ENCODE measurements at places on chromosomes 3 and 15.

DNA sequence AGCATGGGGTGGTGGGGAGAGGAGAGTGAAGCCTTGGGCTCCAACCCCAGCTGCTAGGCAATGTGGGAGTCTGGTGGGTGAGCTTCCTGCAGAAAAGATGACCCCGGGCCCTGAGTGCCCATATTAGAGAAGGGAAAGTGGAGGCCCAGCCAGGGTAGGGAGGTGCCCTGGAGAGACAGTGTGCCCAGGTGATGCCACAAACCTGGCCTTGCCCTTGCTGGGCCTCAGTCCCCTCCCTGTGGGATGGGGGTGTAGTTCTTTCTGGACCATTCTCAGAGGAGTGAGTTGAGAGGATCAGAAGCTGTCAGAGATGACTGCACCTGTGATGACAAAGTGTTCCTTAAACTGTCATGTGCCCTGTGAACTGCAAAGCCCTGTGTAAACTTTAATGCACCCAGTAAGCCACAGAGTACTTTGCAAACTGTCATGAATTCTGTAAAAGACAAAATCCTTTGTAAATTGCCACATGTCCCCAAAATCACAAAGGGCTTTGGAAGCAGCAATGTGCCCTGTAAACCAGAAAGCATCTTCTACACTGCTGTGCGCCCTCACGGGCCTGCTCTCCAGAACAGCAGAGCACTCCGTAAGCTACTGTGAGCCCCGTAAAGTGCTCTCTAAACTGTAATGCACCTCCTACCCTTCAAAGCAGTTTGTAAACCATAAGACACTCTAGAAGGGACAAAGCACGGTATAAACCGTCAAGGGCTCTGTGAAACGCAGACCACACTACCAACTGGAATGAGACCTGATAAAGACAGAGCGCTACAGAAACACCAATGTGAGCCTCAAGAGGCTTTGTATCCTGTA, 51.3 kb upstream of the FGD5 start:
- DNase-seq: no peak

DNA sequence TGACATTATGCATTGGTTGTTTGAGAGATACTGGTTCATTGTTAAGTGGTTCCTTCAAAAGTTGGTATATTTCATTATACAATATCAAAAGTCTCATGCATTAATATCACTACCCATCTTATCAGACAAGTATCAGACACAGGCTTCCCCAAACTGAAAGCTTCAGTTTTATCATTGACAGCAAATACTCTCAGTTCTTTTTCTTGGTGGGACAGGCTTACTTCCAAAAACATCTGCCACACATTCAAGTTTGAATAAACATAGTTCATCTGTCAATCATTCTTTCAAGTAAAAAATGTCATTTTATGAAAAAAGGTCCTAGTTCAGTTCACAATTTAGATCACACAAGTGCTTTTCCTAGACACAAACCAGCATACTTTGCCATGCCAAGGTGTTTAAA, 280.0 kb upstream of the TRIM42 start:
- DNase-seq: no peak

GRCh38 chr15:83612898-83613635, 40.9 kb upstream of the ADAMTSL3 start:
- DNase-seq: no peak

DNA sequence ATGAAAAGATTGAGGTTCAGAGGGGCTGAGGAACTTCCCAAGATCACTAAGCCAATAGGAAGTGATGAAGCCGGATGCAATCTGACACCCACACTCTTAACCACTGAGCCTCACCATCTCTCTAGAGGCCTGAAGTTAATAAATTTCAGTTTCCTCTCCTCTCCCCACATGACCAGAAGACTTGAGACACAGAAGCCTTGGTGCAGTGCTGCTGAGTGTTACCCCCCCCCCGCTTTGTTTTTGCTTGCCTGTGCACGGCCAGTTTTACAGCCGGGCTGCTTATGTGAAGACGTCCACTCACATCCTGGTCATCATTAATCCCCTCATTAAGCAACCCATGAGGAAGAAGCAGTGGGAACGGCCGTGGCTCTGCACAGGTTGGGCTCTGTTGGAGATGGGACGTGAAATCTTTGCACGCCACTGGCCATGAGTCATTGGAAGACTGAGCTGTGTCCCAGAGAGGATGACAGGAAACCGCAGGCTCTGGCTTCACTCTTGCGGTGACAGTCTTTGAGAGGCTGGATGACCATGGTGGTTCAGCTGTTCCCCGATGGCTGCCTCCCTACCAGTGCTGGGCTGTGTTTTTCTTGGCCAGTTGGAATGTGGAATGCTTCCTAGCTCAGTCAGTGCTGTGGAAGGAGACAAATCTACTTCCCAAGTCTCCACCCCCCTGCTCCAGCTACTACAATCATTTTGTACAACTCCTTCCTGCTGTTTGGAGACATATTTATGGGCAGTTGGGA, 232.6 kb upstream of the LRTM1 start:
- DNase-seq: peak; percentile 100

DNA sequence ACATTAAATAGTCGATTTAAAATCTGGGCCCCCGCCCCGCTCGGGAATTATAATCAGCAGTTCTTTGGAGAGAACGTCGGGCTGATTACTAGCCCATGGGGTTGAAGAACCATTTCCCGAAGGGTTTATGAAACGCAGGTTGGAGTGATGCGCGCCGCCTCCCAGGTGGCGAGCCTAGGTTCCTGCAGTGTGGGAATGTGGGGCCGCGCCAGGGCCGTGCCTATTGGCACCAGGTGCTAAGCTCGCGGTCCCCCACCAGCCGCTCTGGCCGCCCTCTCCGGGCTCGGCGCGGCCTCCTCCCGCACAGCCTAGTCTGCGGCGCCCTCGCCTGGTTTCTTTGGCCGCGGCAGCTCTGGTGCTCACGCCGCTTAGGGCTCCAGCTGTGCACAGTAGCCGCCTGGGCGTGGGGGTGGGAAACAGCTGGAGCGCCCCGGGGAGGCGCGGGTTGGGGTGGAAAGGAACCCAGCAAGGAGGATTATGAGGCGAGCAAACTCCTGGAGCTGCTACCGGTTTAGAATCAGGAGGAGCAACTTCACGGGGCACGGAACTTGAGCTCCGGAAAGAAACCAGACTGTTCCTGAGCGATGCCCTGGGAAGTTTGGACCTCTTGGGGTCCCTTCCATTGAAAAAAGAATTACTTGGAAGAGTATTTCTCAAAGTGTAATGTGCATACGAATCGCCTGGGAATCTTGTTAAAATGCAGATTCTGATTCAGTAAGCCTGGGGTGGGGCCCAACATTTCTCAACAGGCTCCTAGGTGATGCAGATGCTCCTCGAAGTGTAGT, 5.6 kb upstream of the MECOM start:
- DNase-seq: no peak

DNA sequence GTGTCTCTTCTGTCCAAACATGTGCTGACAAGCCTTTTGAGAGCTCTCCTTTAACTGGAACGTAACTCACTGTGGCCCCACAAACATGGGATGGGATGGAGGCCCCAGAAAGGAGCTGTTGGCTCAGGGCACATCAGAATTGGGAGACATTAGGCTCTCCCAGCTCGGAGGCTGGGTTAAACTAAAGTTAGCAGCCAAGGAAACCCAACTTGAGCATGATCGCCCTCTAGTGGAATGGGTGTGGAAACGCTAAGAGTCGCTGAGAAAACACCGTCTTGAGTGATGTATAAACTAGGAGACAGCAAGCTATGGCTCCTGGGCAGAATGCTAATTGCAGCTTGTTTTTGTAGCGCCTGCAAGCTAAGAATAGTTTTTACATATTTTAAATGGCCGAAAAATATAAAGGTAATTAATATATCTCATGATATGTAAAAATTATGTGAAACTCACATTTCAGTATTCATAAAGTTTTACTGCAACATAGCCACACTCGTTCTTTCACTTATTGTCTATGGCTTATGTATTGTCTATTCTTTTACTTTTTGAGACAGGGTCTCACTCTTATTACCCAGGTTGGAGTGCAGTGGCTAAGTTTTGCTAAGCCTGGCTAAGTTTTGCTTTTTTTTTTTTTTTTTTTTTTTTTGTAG, 138.8 kb upstream of the HACD2 start:
- peak; percentile 71 for DNase-seq

DNA sequence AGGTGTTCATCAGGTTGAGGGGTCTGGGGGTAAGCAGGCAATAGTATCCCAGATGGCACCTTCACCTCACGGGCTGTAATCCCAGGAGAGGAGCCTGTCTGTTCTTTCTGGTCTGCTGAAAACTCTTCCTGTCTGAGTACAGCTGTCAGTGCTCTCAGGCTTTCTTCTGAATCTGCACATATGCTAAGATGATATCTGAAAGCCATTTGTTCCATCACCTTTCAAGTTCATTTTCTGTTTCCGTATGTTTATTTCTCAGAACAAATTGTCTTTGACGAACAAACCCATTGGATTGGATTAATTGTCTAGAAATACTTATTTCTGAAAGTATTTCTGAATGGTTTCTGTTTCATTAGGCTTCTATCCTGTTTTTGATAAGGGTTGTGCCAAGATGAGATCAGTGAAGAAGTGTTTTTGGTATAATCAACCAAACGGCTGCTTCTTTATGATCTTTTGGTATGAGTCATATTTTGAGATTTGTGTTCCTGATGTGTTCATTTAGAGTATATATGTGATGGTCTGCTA, 13.3 kb downstream of the ZNF592 start:
- no peak for DNase-seq

DNA sequence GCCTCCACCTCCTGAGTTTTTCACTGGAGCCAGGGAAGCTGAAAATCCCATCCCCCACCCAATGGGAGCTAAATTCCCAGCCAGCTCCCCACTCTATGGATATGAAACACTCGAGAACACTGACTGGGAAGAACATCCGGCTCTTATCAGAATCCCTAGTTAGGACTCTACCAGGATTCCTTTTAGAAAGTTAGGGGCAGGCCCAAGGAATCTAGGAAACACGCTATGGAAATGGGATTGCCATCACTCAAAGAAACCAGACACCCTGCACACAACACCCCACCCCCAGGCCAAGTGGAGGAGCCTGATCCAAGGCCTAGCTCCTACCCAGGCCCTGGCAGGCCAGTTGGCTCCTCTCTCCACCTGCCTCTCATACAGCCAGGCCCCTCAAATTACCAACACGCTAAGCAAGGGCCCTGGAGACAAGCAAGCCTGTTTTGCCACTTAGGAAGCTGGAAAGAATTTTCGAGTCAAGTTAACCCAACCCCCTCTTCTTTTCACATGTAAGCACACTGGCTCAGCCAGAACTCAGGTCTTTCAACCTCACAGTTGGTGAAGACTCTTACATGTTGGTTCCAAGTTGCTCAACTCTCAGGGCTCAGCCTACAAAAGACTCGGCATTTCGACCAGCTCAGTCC, 75.5 kb downstream of the RBPMS2 start:
- no peak for DNase-seq

GRCh38 chr15:25890529-25890928, 27.4 kb upstream of the ATP10A start:
- no peak for DNase-seq

DNA sequence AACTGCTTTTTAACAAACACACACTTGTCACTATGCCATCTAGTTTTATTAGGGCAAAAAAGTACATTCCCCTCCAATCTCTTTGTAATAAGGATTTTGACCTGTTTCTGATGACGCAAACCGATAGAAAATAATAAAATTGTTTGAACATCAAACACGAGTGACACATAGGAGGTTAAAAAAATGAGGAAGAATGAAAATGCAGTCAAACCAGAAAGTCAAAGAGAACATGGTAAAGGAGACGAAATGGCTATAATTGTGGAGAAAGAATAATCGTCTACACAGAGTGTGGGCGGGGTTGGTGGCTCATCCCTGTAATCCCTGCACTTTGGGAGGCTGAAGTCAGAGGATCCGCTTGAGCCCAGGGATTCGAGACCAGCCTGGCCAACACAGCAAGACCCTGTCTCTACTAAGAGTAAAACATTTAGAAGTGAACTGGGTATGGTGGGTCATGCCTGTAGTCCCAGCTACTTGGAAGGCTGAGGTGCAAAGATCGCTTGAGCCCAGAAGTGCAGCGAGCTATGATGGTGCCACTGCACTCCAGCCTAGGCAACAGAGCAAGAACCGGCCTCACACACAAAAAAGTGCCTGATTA, 83.2 kb downstream of the MEIS2 start:
- DNase-seq: no peak

- no peak for DNase-seq
Measured at GRCh38 chr3:78764634-78765033, 1003.2 kb downstream of the ROBO1 start.

GRCh38 chr3:164208821-164209220, 869.5 kb downstream of the SI start:
- no peak for DNase-seq

GRCh38 chr3:170055209-170055608, 17.4 kb downstream of the GPR160 start:
- no peak for DNase-seq

GRCh38 chr3:126442094-126442855, 33.4 kb downstream of the ZXDC start:
- DNase-seq: no peak

DNA sequence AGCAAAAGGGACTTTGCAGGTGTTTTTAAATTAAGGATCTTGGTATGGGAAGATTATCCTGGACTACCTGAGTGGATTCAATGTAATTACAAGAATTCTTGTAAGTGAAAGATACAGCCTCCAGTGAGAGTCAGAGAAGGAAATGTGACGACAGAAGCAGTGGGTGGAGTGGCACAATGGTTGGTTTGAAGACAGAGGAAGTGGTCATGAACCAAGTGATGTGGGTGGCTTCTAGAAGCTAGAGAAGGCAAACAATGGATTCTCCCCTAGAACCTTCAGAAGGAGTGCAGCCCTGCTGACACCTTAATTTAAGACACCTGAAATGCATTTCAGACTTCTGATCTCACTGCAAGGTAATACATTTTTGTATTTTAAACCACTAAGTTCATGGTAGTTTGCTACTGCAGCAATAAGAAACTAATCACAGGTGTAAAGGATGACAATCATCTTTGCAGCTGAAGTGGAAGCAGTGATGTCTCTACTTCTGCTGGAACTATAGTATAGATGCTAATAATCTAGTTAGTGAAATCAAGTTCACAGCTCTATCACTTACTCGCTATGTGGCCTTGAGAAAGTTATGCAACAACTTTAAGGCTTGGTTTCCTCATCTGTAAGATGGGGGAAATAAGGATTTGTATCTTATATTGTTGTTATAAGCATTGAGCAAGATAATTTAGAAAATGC, 403.4 kb upstream of the SUCLG2 start:
- DNase-seq: no peak

GRCh38 chr3:169552533-169552932, 111.0 kb downstream of the MECOM start:
- no peak for DNase-seq

DNA sequence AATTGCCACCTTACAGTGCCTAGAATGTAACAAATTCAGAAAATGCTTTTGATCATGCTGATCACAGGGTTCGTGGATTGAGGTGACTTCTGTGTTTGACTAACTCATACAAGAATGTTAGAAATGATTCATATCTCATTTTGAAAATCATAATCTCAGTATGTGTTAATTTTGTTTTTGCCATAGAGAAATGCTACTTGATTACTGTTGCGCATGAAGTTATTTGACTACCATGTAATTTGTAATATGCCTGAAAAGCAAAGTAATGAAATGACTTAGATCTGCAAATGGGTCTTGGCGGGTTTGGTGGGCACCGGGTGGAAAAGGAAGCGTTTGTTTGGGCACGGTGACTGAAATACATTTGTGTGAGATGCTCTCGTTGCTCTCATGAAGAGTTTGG, 173.6 kb upstream of the BHLHE40 start:
- DNase-seq: no peak
